ENCODE measurements at places on chromosomes 5 and 9.
A peak's percentile ranks its signal among the peaks of the same experiment; 100 is the strongest.

GRCh38 chr5:133754575-133755169 is 142.3 kb upstream of the FSTL4 start:
- DNase-seq, result peak; percentile 40

DNA sequence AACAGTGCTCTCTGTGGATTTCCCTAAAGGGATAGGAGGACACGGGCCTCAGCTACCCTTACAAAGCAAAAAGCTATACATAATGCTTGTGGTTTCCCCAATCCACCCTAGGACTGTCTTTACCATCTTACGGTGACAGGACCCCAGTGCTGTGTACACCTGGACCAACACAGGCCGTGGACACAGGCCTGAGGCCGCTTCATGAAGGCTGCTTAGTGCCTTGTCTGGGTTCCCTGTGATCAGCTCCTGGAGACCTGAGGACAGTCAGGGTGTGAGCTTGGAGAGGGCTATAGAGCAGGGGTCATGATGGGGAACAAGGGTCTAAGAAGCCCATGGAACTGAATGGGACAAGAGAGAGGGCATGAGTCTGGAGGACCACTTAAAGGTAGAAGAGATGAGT is 2.9 kb downstream of the FANCG start:
- DNase-seq, result no peak

DNA sequence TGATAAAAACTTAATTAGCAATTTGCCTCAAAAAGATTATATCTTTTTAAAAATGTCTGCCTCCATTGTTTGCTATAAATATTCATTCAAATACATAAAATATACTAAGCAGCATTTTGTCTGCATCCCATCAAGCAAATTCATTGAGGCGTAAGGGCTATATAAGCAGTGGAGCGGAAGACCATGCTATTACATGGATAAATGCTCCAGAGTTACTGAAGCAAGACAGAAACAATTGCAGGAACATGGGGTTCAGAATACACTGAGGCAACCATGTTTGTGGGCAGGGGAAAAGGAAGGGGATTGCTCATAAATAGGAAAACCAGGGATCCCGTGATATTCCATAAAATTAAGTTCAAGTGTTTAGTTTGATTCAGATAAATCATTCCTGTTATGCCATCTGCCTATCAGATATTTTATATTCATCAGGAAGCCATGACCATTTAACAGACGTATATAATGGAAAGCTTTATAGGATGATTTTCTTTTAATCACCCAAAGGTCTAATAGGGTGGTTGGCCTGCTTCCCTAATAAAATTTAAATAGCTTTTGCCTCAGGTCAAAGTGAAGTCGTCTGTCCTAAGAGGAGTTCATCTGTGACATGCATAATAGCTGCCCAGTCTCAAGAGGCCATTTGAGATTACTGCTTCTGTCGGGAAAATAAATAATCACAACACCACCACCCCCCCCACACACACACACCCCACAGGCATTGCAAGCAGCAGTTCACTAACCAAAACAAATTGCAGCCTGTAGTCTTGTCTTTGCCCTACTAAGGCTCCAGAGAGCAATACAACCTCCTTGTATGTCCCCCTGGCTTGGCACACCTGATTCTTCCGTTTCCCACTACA is 105.2 kb downstream of the RASEF start:
- no peak for DNase-seq

DNA sequence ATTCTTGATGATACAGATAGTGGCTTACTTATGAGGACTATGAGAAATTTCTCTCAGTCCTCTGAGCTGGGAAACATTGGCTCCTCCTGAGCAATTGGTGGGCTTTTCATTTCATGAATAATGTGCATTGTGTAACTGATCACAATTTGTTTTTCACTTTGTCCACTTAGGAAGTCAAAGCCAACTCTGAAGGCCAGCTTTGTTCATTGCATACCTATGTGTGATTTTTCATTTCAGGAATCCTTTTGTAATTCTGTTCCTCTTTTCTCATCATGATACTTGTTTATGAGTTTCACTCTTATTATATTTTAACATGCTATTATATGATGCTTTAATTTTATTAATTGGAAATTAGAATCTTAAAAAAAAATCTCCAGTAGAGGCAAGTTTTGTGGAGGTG is 483.0 kb downstream of the EBF1 start:
- no peak for DNase-seq

- no peak for DNase-seq
These were observed 38.1 kb upstream of the FCN1 start for GRCh38 chr9:134955801-134956200.

GRCh38 chr5:32222723-32223470 is 48.8 kb upstream of the GOLPH3 start:
- no peak for DNase-seq

DNA sequence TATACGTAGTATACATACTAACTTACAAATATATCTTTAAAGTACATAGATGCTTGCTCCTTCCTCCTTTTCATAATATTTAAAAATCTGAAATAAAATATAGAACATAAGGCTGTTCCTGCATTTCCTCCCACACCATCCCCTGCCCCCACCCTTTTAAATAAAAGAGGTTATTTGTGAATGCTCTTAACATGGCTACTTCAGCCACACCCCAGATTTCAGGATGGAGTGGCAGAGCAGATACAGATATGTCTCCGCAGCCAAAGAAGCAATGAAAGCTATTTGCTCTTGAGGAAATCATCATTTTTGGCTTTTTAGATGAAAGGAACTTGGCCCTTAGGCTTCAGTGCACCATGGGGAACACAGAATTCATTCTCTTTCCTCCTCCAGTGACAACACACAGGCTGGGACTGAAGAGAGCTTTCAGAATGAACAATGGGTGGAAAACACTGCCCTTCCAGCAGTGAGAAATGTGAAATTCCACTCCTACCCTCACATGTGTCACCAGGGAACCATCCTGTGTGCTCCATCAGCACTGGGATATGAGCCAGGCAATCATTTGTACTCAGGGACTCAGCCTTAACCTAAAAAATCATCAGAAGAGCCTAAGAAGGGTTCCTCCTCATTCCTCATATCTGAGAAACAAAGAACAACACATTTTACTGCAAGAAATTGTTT is 134.3 kb downstream of the PPP2R2B start:
- no peak for DNase-seq

DNA sequence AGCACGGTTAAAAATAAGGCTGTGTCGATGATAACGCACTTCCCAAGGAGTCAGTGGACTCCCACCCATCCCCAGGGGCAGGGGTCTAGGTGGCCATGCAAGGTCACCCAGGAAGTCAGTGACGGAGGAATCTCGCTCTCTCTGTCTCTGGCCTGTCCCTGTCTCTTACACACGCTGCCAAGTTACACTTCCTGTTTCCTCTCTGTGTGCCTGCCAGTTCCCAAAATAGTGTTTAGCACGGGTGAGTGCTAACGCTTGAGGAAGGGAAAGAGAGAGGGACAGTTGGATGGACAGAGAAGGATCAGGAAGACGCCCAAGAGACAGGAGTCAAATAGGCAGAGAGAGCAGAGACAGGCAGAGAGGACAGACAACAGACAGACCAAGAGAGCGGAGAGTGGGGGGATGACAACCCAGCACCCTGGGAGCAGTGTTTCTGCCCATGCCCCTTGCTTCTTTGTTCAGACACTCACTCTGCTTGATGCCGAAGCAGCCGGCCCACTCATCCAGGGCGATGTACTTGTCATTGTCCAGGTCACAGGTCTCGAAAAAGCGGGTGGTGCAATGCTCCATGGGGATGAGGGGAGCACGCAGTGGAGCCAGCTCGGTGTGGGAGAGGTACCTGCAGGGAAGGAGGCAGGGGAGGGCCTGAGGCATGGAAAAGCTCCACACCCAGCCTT is 23.0 kb downstream of the SPARC start:
- no peak for DNase-seq

- peak; percentile 65 for DNase-seq
These were observed 144.6 kb downstream of the CACNA1B start for GRCh38 chr9:138022121-138022741.

DNA sequence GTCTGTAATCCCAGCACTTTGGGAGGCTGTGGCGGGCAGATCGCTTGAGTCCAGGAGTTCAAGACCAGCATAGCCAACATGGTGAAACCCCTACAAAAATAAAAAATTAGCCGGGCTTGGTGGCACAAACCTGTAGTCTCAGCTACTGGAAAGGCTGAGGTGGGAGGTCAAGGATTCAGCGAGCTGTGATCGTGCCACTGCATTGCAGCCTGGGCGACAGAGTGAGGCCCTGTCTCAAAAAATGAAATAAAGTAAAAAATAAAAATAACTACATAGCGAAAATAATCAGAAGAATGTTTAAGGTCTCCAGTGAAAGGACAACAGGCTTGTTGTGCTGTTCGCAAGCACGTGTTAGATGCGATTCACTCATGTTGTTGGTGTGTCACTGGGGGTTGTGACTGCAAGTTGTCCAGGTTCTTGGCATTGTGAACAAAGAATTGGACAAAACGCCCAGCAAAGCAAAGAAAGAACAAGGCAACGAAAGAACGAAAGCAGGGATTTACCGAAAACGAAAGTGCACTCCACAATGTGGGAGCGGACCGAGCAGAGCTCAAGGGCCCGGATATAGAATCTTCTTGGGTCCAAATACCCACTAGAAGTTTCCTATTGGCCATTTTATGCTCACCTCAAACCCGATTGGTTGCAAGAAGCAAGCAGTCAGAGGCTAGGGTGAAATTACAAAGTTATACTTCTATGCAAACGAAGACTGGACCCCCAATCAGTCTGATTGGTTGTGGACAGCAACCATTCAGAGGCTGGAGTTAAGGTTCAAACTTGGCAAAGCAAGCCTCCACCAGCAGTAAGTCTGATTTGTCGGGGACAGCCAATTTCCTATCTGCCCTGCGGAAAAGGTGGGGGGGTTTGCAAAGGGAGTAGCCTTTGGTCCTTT is 844 bp upstream of the MCCC2 start:
- no peak for DNase-seq

DNA sequence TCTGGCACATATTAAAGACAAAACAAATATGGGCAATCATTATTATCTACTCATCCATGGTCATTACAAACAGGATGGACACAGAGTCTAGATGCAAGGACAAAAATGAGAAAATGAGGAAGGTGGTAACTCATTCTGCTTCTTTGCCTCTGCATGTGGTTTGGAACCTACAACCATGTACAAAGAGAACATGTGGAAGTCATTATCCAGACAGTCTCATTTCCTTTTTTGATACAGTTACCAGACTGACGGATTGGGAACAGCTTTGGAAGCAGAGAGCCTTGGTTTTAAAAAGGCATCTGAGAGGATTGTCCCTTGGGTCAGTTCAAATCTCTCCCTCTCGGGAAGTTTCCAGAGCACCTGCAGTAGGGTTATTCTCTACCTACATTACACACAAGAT is 433.4 kb upstream of the TNC start:
- no peak for DNase-seq

DNA sequence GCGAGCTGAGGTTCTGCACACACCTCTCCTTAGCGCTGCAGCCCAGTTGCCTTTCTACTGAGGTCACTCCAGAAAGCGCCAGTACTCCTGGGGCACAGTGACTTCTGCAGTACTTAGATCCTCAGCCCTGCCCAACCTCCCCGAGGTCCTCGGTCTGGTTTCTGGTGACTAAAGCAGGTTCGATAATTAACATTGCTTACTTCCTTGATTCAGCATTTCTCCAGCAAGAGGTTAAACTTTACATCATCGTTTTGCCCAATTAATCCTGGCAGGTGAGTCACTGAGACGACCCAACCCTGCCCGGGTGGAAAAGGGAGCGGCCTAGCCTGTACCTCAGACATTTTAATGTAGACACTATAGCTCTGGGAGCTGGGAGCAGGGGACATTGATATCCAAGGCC is 77.6 kb downstream of the PLAC8L1 start:
- no peak for DNase-seq

All from COR-L47 (cell line).